ENCODE measurements at places on chromosomes 13 and 19.

DNA sequence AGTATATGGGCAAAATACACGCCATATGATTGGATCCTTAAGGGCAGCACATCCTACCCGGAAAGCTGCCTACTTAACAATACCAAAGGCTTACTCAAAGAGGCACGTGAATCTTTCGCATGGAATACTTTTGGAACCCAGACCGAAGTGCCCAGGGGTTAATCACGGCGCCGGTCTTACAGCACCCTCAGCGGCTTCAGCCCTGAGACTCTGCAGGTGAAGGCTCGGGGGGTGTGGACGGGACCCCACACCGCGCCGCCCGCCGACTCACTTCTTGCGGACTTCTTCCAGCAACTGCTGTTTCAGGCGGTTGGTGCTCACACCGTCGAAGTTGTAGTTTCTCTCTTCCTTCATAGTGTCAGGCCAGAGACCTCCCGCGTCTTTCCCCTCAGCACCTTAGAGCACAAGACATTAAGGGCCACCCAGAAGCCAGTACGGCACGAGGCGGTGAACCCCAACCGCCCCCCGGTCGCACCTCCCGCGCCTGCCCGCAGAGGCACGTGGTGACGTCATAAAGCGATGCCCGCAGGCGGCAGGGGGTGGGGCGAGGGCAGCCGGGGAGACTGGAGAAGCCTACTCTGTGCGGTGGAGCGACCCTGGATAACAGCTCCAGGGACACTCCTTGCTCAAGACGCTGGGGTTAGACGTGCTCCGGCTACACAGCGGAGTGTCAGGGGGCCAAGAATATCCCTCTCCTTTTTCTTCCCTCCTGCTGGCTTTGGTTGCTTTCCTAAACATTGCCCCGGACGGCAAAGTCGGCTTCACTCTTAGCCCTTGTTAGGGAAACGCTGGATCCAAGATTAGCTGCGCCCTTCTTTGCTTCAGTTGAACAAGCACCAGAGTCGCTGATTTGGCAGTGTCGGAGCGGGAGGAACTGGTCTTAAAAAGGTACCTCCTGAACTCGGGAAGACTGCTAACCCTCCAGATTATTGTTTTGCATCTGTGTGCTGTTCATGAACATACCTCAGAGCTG lies at the start of gene CCDC169:
CCDC169 (minus strand) TSS at position 449 of the 973 bp plus-strand sequence; CDS start at position 354, 95 bp downstream.
- peak; percentile 20 for DNase-seq

GRCh38 chr19:46945694-46946489 lies 73.7 kb upstream of the NPAS1 start:
- no peak for DNase-seq

DNA sequence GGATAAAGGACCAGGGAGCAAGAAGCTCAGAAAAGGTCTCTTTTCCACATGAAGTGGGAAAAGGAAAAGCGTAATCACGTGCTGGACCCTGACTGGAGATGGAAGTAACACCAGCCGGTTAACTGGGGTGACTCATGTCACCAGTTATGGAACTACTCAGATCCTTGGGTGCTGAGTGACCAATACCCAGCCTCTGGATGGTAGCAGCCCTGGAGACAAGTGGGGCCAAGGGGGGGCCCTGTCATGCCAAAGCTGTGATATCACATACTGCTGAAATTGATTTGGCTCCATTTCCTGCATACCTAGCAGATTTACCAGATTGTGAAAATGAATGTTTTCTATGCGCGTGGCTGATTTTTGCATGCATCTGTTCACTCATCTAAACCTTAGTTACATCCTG lies 158.9 kb downstream of the ZIC5 start:
- DNase-seq, result no peak

DNA sequence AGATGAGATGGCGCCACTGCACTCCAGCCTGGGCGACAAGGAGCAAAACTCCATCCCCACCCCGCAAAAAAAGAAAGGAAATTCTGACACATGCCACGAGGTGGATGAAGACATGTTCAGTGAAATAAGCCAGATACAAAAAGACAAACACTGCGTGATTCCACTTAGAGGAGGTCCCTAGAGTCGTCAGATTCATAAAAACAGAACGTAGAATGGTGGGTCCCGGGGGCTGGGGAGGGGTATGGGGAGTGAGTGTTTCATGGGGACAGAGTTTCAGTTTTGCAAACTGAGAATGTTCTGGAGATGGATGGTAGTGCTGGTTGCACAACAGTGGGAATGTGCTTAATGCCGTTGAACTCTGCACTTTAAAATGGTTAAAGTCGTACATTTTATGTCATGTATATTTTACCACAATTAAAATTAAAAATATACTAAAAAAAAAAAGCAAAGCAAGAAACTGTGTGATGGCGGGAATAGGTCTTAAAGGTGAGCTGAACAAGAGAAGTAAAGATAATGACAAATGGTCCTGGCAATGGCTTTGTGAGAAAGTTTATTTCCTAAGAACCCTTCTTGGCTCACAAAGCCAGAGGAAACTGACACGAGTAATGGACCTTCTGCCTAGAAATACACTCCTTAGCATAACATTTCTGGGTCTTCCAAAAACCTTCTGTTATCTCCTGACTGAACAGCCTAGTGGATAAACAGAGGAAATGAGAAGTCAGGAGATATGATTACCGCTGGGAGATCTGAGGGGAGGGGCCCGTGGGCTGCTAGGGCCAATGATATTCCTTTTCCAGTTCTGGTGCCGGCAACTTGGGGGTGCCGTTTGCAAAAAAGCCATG lies 4.2 kb upstream of the SPC24 start:
- no peak for DNase-seq

DNA sequence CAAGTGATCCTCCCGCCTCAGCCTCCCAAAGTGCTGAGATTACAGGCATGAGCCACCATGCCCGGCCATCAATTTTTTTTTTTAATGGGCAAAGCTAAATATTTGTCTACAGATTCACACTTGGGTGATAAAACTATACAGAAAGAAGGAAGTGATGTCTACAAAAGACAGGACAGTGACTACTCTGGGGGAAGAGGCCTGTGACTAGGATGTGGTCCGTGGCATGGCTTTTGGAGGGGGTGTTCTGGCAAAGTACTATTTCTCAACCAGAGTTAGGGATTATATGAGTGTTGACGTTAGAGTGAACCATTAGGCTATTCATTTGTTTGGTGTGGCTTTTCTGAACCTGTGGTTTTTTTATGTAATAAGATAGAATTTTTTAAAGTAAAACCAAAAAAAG lies 42.7 kb downstream of the INSR start:
- DNase-seq, result peak; percentile 44

- DNase-seq, result no peak
These were observed 17.1 kb upstream of the SHFL start for GRCh38 chr19:10069046-10069445.

- no peak for DNase-seq
These were observed 17.4 kb downstream of the ZNF586 start for GRCh38 chr19:57786906-57787305.

- no peak for DNase-seq
These were observed 69.8 kb downstream of the LRCH1 start for GRCh38 chr13:46622630-46623256.
